ENCODE measurements at places on chromosomes 1 and 21.

- DNase-seq = no peak
Measured at GRCh38 chr1:240705579-240705978, 93.6 kb upstream of the GREM2 start.

GRCh38 chr1:225744745-225745144 lies 32.9 kb upstream of the SRP9 start:
- no peak for DNase-seq

GRCh38 chr21:37028570-37028969 lies 22.1 kb downstream of the RIPPLY3 start:
- no peak for DNase-seq

GRCh38 chr21:37983336-37984095 lies 67.3 kb upstream of the KCNJ6 start:
- DNase-seq = no peak

DNA sequence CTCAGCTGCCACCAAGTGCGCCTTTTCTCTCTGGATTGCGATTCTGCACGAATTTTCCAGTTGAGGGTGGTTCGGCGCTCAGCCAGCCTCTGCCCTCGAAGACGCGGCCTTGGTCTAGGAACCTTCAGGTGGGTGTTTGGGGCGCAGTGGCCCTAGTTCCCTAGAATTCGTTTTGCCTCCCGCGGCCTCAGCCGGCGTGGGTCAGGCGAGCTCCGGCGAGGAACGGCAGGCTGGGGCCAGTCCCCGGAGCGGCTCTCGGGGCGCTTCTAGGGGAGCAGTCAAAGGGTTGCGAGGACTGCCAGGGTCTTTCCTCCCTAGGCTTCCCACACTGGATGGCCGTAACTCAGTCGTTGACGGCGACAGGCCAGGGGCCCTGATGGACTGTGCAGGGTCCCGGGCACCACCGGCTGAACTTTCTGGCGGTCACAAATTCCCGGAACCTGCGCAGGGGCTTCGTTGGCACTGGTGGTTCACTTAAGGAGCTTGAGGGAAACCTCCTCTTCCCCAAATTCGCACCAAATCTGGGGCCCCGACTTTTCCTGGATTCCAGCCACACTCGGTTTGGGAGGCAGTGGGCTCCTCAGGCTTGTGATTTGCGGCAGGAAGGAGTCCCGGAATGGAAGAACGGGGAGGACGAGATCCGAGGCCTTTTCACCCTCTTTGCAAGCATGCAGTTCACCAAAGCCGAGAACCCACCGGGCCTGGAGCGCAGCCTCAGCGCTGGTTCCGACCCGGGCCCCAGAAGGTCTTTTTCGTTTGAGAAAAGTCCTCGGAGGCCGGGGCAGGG lies 1.2 kb downstream of the DMBX1 start:
- DNase-seq = no peak

GRCh38 chr1:19664453-19665185 lies at the start of gene HTR6:
TSS of gene HTR6 (plus strand) at chr1:19664875. CDS start at chr1:19665754, 879 bp downstream.
- no peak for DNase-seq

DNA sequence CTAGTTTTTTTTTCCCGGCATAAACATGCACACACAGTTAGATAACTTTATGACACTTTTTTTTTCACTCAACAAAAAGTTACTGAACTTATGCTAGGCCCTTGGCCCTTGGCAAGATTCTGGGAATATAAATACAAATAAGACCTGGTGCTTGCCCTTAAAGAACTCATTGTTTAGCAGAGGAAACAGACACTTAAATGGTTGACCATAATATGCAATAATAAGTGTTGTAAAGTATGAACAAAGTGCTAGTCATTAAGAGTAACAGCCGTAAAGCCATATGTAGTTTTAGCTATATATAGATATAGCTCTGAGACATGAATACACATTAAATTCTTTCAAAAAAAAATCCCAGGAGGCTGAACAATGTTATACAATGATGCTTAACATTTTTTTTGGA lies 198.3 kb downstream of the CYYR1 start:
- DNase-seq = no peak

Measured in stimulated activated CD8-positive, alpha-beta memory T cell treated with anti-CD3 and anti-CD28 coated beads, Interleukin-15, amount 100 ng/mL, for 48 hours (primary cell).